Stimulated activated CD8-positive, alpha-beta memory T cell treated with anti-CD3 and anti-CD28 coated beads, Interleukin-4, amount 100 ng/mL, for 48 hours (primary cell): ENCODE measurements at places on chromosomes 1 and 21.
A peak's percentile ranks its signal among the peaks of the same experiment; 100 is the strongest.

DNA sequence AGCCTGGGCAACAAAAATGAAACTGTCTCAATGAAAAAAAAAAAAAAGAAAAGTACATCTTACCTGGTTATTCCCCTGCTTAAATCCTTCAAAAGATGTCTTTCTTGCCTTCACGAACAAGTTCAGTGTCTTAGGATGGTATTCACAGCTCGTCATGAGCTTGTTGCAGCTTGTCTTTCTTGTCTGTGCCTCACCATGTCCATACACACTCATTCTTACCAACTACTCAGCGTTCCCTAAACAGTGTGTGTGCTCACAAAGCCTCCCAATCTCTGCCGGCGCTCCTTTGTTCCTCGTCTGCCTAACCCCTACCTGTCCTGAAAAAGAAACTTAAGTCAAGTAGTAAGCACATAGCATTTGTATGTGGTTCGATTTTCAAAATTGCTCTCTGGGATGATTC, 31.1 kb downstream of the UBE4B start:
- DNase-seq, result no peak

DNA sequence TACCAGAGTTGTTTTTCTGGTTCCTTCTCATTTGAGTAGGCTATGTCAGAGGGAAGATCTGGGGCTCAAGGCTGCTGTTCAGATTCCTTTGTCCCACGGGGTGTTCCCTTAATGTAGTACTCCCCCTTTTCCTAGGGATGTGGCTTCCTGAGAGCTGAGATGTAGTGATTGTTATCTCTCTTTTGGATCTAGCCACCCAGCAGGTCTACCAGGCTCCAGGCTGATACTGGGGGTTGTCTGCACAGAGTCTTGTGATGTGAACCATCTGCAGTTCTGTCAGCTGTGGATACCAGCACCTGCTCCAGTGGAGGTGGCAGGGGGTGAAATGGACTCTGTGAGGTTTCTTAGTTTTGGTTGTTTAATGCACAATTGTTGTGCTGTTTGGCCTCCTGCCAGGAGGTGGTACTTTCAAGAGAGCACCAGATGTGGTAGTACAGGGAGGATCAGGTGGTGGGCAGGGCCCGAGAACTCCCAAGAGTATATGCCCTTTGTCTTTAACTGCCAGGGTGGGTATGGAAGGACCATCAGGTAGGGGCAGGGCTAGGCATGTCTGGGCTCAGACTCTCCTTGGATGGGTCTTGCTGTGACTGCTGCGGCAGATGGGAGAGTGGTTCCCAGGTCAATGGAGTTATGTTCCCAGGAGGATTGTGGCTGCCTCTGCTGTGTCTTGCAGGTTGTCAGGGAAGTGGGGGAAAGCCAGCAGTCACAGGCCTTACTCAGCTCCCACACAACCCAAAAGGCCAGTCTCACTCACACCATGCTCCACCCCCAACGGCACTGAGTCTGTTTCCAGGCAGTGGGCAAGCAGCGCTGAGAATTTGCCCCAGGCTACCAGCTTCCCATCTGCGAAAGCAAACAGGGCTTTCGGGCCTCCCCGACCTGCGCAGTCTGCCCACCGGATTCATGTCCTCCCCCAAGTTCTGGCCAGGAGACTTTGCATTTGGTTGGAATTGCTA, 64.2 kb downstream of the SERINC2 start:
- DNase-seq, result no peak

DNA sequence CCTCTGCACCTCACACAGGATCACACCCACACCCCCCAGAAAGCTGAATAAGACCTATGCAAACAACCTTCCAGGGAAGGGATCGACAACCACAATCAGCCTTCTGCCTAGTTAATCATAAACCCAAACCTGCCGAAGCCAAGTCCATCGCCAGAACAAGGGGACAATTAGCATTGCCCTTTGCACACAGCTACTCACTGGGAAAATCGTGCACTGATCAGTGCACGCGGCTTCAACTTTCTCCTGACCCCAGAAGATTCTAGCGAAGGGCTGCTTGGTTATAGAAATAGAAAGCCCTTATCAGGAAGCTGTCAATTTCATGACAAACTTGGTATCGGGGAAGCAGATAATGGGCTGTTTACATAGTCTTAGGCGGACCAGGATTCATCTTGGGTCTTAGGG, 29.5 kb downstream of the RUNX1 start:
- DNase-seq, result peak; percentile 17

DNA sequence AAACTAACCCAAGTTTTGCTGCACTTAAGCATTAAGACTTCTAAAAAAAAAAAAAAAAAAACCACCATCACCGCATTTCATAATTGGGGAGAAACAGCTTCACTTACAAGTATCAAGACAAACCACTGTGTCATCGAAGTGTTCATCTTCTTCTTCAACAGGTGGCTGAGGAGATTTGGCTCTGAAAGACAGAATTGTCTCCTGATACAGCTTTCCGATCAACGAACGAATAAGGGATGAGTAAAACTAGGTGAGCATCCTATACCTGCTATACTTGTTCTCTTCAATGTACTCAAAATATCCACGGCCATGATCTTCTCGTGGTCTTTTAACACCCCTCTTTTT, 2.0 kb downstream of the HNRNPU start:
- no peak for DNase-seq

DNA sequence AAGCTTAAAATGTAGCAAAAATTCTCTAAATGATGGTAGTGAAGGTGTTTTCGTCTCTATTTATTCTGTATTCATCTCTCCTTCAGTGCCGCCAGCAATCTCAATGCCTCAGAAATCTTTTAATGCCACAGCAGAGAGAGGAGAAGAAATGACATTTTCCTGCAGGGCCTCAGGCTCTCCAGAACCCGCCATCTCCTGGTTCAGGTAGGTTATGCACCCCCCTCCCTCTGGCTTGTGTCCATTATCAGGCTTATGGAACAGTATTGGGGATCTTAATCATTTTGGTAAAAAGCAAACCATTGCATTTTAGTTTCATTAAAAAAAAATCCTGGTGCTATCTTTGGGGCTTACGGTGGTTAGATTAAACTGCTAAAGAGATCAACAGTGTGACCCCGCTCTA, 326.1 kb downstream of the NCAM2 start:
- no peak for DNase-seq

GRCh38 chr1:55690366-55690765, 475.2 kb upstream of the USP24 start:
- DNase-seq, result no peak

- no peak for DNase-seq
These were observed 4.7 kb upstream of the SYNJ1 start for GRCh38 chr21:32732544-32732943.

- DNase-seq, result no peak
These were observed 341.1 kb downstream of the TGFB2 start for GRCh38 chr1:218686258-218686657.

GRCh38 chr1:226201029-226201593, 14.6 kb upstream of the ACBD3 start:
- no peak for DNase-seq

DNA sequence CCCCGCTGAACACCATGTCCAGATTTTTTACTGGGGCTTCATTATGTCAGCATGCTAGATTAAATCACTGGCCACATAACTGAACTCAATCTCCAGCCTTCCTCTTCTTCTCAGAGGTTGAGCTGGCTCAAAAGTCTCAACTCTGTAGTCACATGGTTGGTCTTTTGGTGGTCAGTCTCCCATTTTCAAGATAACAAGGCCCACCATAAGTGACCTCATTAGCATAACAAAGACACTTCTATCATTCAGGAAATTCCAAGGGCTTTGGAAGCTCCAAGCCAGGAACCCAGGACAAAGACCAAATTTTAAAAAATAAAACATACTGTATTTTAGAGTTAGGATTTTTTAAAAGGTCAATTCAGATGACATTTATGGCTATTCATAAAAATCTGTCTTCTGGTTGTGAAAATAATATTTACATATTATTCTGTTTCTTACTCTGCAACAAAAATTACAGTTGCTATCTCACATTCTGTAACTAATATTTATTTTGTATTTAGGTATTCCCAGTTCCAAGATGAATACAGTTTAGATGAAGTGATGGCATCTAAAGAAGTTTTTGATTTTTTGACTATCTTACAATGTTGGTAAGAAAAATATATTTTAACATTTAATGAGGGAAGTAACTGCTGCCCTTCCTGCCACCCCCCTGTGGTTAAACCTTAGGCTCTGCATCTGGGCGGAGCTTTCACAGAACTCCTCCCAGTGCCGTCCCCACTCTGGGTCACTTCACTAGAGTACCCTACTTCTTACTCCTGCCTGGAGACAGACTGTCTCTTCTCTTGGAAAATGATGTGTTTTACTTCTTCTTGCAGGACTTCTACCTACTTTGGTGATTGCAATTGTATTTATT, 49.3 kb downstream of the SCP2 start:
- no peak for DNase-seq

DNA sequence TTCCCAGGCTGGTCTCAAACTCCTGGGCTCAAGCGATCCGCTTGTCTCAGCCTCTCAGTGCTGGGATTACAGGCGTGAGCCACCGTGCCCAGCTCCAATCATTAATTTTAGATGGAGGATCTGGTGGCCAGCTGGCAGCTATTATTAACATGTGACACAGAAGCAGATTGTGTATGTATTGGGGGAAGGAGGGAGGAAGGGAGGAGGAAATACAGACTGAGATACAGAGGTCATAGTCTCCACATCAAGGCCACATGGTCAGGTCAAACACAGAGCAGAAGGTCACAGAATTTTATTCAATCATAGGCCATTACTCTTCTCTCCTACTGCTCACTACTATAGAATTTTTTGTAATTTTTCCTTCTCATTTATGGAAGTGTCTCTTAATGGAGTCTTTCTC, 57.9 kb upstream of the ADORA3 start:
- DNase-seq, result no peak

DNA sequence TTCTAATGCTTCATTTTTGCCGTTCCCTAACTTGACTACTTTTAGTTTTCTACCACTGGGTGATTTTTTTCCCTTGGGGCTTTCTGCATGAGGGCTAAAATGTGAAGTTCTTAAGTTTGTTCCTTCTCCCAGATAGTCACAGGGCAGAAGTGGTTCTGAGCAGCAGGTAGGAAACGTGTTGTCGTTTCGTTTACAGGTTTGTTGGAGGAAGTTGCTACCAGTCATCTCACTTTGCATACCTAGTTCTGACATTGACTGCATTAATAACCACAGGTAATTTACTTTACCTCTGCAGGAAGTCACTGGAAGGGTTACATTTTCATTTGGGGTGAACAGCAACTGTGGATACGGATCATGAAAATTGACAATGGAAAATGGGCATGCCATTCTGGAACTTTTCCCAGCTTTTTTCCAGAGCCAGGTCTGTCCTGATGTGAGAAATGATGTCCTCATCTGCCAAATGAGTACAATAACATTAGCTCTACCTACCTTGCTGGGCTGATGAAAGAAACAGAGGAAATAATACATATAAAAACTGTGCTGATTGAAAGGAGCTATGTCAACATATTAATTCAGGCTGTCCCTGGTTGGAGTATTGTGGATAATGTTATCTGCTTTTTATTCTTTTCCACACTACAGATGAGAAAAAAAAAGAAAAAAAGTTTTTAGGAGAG, 94.2 kb downstream of the DISC1 start:
- DNase-seq, result no peak

DNA sequence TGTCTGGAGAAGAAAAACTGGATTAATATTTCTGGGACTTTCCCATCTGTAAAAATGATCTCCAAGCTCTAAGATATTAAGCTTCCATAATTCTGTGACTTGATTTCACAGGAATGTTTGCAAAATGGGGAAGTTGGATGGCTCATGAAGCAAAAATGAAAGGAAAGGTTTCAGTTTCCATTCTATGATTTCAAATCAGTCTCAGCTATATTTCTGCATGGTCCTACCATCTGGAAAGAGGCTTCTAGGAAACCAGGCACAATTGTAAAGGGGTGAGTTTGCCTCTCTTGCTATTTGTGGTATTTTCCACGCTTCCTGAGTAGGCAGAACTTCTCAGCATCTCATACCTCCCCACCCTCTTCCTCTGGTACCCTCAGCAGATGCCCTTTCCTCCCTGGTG, 22.4 kb upstream of the ACTN2 start:
- DNase-seq, result no peak

GRCh38 chr1:167663002-167663772, 33.2 kb downstream of the RCSD1 start:
- no peak for DNase-seq

DNA sequence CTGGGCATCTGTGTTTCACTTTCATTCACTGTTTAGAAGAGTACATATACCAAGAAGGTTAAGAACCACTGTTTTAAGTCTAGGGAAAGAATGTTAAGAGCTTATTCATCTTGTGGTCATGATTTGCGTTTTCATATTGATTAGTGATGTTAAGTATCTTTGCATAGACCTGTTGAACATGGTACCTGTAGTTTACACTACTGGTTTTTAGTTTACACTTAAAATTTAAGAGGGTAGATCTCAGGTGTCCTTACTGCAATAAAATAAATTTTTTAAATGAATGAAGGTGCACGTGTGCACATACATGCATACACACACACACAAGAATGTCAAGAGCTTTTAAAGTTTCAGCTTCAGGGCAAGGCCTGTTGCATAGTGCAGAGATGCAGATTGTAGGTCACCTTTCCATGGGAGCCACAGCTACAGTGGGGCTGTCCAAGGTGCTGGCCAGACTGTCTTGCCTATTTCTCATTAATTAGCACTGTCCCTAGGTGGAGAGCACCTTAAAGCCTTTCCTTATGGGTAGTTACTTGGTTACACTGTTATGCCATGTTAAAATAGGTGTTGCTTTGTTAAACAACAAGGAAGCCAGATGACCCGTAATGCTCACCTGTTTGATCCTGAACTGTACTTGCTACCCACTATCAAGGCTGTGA, 543.0 kb upstream of the DAB1 start:
- DNase-seq, result no peak
